ENCODE measurements at places on chromosomes 5 and 9. TPM values are rescaled to one million over a fixed set of nuclear protein-coding genes. Genes with fewer than 3 reads are reported as not detected.

Gene IL5
- total RNA-seq, result 1.5 TPM

DNA sequence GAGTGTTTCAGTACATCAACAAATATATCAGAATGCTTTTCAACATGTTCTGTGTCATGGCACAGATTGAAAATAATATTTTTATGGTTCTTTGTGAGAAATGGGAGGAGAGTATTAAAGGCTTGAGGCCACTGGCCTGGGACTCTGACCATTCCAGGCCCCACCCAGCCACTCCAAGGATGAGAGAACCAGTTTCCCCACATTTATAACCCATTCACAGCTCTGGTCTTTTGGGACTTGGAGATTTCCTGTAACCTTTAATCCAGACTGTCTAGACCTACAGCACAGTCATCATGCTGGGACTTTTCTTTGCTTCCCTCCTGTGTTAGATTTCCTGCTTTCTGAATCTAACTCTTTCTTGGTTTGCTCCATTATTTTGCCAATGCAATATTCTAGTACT is 389.6 kb downstream of the KIAA0825 start:
- DNase-seq, result no peak
- H3K27ac ChIP-seq, result no peak overlapping the region
- no peak overlapping the region for H3K4me3 ChIP-seq
- peaks cover 5% of the 10 kb centered on the region for H3K4me1 ChIP-seq
- H3K27me3 ChIP-seq, result no peaks in the 10 kb centered on the region
- peaks cover 2% of the 10 kb centered on the region for H3K36me3 ChIP-seq

GRCh38 chr9:98943682-98944056 is at the start of gene COL15A1:
Gene COL15A1, plus strand, starts transcription at chr9:98943907. Its CDS starts 155 bp downstream, at chr9:98944062.
- no peak within 1 kb of the TSS for H3K27ac ChIP-seq
- no peaks in the 10 kb centered on the region for H3K36me3 ChIP-seq
- peak within 1 kb of the TSS; percentile 56 for H3K4me3 ChIP-seq
- H3K27me3 ChIP-seq, result peaks cover 77% of the 10 kb centered on the region
- no peak for DNase-seq

Gene PCDHB4
- not detected for total RNA-seq

Gene SMIM33
- total RNA-seq, result 0.39 TPM

DNA sequence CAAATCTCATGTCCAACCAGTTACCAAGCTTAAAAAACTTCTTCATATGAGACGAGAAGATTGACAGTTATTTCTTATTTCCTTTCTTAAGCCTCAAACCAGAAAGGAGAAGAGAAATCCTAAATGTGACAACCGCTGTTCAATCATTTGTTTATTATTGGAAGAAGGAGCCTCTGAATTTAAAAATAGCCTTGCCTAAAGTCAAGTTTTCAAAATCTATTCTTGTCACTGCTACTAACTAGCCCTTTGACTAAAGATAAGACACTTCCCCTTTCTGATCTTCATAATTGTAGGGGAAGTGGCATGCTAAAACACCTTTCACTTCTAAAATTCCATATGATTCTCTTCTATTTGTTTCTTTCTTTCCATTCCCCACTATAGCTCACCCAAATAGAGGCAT is 106.2 kb upstream of the EMB start:
- H3K27me3 ChIP-seq, result no peaks in the 10 kb centered on the region
- no peak overlapping the region for H3K4me3 ChIP-seq
- H3K27ac ChIP-seq, result no peak overlapping the region

GRCh38 chr5:145975361-145976066 is 39.1 kb downstream of the SH3RF2 start:
- DNase-seq, result no peak
- no peak overlapping the region for H3K27ac ChIP-seq
- peaks cover 2% of the 10 kb centered on the region for H3K27me3 ChIP-seq
- H3K4me3 ChIP-seq, result no peak overlapping the region

DNA sequence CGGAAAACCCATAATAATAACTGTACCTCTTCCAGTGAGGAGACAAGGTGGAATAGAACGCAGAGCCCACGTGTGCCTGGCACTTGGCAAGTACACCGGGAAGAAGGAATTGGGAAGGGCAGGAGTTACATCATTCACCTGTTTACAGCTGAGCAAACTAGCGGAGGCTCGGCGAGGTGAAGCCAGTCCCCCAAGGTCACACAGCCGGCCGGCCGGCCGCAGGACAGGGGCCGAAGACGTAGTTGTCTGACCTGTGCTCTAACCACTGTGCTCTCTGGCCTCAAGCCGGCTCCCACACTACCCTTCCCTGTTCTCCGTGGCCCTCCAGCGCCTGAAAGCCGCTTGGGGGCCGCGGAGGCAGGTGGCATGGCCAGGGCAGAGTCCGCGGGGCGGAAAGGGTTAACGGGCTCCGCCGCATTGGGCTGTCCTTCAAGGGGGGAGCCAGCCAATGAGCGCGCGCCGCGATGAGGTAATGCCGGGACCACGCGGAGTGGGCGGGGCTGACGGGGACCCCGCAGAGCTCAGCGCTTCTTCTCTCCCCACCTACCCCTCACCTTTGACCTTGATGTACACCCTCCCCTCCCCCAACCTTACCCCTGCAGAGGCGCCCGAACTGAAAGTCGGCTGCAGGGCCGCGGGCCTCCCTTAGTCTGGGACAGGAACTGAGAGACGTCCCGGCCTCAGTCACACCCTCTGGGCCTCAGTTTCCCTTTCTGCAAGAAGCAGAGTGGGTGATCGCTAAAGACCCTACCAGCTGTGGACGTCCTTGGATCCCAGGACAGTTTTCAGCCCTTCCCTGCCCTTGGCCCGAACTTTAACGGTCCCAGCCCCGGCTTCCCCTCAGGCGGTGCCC is 125.1 kb downstream of the C9orf50 start:
- peaks cover 31% of the 10 kb centered on the region for H3K4me1 ChIP-seq
- peak; percentile 82 for DNase-seq
- H3K36me3 ChIP-seq, result peaks cover 34% of the 10 kb centered on the region
- no peaks in the 10 kb centered on the region for H3K27me3 ChIP-seq
- peak overlapping the region; percentile 81 for H3K4me3 ChIP-seq

Gene PHF24
- 0.08 TPM for total RNA-seq

- no peaks in the 10 kb centered on the region for H3K36me3 ChIP-seq
- no peak for DNase-seq
- H3K27me3 ChIP-seq, result no peaks in the 10 kb centered on the region
- no peak overlapping the region for H3K4me3 ChIP-seq
- no peak overlapping the region for H3K27ac ChIP-seq
Observed at GRCh38 chr9:130382096-130382495, 62.7 kb upstream of the ASS1 start.

GRCh38 chr5:11620172-11620571 is 284.1 kb downstream of the CTNND2 start:
- no peaks in the 10 kb centered on the region for H3K27me3 ChIP-seq
- DNase-seq, result no peak
- H3K36me3 ChIP-seq, result no peaks in the 10 kb centered on the region

Gene SEMA5A
- 0.12 TPM for total RNA-seq

Gene PTCD2
- 16.9 TPM for total RNA-seq

- H3K36me3 ChIP-seq, result no peaks in the 10 kb centered on the region
- no peaks in the 10 kb centered on the region for H3K4me1 ChIP-seq
- DNase-seq, result no peak
- no peak overlapping the region for H3K27ac ChIP-seq
- H3K4me3 ChIP-seq, result no peak overlapping the region
Observed at GRCh38 chr5:39941416-39941815, 516.6 kb upstream of the DAB2 start.

DNA sequence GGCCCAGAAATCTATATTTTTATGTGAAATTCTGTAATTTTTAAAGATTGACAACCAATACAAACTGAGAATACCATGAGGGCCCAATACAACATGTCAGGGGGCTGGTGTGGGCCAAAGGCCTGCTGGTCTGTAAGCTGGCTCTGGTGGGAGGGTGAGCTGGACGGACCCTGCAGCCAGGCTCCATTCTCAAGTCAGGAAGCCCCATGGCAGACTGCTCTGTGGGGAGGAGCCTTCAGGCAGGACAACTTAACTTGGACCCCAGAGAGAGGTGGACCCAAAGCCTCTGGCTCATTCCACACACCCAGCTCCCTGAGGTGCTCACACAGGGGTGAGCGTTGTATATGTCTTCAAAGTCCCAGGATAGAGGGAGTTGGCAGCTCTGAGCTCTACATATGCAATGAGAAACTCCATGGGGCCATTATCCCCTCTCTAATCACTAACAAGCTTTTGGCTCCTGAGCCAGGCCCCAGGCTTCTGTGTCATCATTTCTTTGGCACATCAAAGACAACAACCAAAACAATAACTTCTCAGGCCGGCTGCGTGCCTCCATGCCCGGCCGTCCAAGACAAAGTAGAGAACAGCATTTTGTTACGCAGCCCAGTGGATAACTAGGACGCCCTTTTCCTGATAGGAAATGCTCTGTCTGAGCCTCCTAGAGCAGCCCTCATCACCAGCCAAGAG is 6.4 kb downstream of the SEPTIN8 start:
- no peak for DNase-seq
- H3K4me3 ChIP-seq, result no peak overlapping the region
- peaks cover 8% of the 10 kb centered on the region for H3K4me1 ChIP-seq
- H3K27ac ChIP-seq, result no peak overlapping the region
- H3K36me3 ChIP-seq, result no peaks in the 10 kb centered on the region
- peaks cover 7% of the 10 kb centered on the region for H3K27me3 ChIP-seq

Gene SPATA31C1
- total RNA-seq, result not detected

Gene LCN15
- total RNA-seq, result not detected

Gene SARDH
- 0.60 TPM for total RNA-seq

GRCh38 chr5:124330595-124331220 is 415.7 kb downstream of the ZNF608 start:
- H3K27me3 ChIP-seq, result no peaks in the 10 kb centered on the region
- no peaks in the 10 kb centered on the region for H3K4me1 ChIP-seq
- no peak overlapping the region for H3K4me3 ChIP-seq
- no peak overlapping the region for H3K27ac ChIP-seq

GRCh38 chr5:137438932-137439331 is 60.2 kb downstream of the SPOCK1 start:
- H3K27ac ChIP-seq, result no peak overlapping the region
- H3K27me3 ChIP-seq, result peaks cover 2% of the 10 kb centered on the region
- H3K36me3 ChIP-seq, result no peaks in the 10 kb centered on the region
- no peak for DNase-seq
- H3K4me3 ChIP-seq, result no peak overlapping the region

DNA sequence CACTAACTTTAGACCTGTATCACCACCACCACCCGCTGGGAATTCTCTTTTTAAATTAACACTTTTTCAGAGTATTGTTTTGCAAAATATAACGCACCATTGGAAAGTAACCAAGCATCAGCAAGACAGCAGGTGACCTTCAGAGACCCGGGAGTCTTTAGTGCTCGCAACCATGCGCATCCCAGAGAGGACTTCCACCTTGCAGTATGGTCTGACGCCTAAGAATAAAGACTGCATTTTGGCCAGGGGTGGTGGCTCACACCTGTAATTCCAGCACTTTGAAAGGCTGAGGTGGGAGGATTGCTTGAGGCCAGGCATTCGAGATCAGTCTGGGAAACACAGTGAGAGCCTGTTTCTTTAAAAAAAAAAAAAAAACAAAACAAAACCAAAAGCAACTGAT is 113.8 kb downstream of the MED27 start:
- peaks cover 6% of the 10 kb centered on the region for H3K36me3 ChIP-seq
- no peak for DNase-seq
- H3K4me1 ChIP-seq, result no peaks in the 10 kb centered on the region
- no peak overlapping the region for H3K4me3 ChIP-seq
- no peak overlapping the region for H3K27ac ChIP-seq

DNA sequence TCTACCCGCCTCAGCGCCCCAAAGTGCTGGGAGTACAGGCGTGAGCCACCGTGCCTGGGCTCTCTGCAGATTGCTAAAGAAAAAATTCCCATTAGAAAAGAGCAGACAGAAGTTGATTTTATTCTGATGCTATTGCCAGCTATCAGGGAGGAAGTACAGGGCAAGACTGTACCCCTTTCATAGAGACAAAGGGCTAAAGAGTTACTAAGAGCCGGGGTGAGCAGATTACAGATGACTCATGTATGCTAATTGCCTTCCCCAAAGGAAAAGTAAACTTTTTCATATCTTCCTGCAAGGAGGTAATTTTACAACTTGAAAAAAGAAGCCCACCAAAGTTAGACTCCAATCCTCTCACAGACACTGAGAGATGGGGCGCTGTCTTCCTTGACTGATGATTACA is 42.3 kb upstream of the MCTP1 start:
- DNase-seq, result no peak
- no peak overlapping the region for H3K4me3 ChIP-seq
- H3K27ac ChIP-seq, result no peak overlapping the region

Gene LCN1
- total RNA-seq, result not detected

- peaks cover 2% of the 10 kb centered on the region for H3K4me1 ChIP-seq
- H3K4me3 ChIP-seq, result no peak overlapping the region
- H3K36me3 ChIP-seq, result peaks cover under 1% of the 10 kb centered on the region
- H3K27ac ChIP-seq, result no peak overlapping the region
Observed at GRCh38 chr9:128056086-128056485, 11.0 kb downstream of the NAIF1 start.

- no peak overlapping the region for H3K27ac ChIP-seq
- no peak for DNase-seq
- peaks cover 29% of the 10 kb centered on the region for H3K4me1 ChIP-seq
- H3K4me3 ChIP-seq, result no peak overlapping the region
Observed at GRCh38 chr9:95497772-95498171, 19.0 kb downstream of the PTCH1 start.

Gene INVS
- total RNA-seq, result 16.3 TPM

- peaks cover 10% of the 10 kb centered on the region for H3K27me3 ChIP-seq
- H3K4me1 ChIP-seq, result peaks cover 35% of the 10 kb centered on the region
Observed at GRCh38 chr5:14581891-14582796, 552 bp downstream of the OTULINL start.

Gene FOXI1
- total RNA-seq, result not detected

Gene FGF1
- 0.08 TPM for total RNA-seq

- peaks cover 55% of the 10 kb centered on the region for H3K36me3 ChIP-seq
- peaks cover 36% of the 10 kb centered on the region for H3K4me1 ChIP-seq
- H3K27ac ChIP-seq, result no peak overlapping the region
- H3K27me3 ChIP-seq, result no peaks in the 10 kb centered on the region
- H3K4me3 ChIP-seq, result no peak overlapping the region
- no peak for DNase-seq
Observed at GRCh38 chr5:175687231-175687701, 29.4 kb downstream of the HRH2 start.

GRCh38 chr5:135832941-135833920 is 1.2 kb upstream of the SLC25A48 start:
- no peaks in the 10 kb centered on the region for H3K36me3 ChIP-seq
- peaks cover 21% of the 10 kb centered on the region for H3K27me3 ChIP-seq
- no peak overlapping the region for H3K4me3 ChIP-seq
- DNase-seq, result no peak
- H3K4me1 ChIP-seq, result peaks cover 5% of the 10 kb centered on the region

All from activated T-helper 1 cell treated with anti-CD3 and anti-CD28 coated beads, Interleukin-12 subunit alpha, Interleukin-12 subunit beta, Interleukin-2, Interleukin-4 antibody, amounts not matched to agents 30 ng/mL and 10 ng/mL and 1 ng/mL, durations not matched to agents 14 hours and 24 hours and 36 hours (primary cell).